ENCODE measurements at places on chromosomes 7 and 10. TPM values are rescaled to one million over a fixed set of nuclear protein-coding genes. Genes with fewer than 3 reads are reported as not detected.

The SPRN gene
- total RNA-seq: 0.48 TPM

The LOXL4 gene
- 1.7 TPM for total RNA-seq

DNA sequence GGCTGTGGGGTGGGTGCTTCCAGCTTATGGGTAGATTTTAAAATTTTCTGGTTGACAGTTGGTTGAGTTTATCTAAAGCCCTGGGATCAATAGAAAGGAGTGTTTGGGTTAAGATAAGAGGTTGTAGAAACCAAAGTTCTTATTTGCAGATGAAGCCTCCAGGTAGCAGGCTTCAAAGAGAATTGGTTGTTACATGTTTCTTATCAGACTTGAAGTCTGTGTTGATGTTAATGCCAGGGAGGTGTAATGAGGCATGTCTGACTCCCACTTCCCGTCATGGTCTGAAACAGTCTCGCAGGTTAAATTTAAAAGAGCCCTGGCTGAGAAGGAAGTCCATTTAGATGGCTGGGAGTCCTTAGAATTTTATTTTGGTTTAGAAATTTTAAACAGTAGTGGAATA is 165.2 kb upstream of the TMEM72 start:
- H3K27ac ChIP-seq: no peak overlapping the region
- no peak for DNase-seq
- no peaks in the 10 kb centered on the region for H3K36me3 ChIP-seq
- H3K4me1 ChIP-seq: no peaks in the 10 kb centered on the region

GRCh38 chr10:76738991-76739390 is 898.6 kb downstream of the KCNMA1 start:
- no peak overlapping the region for H3K4me3 ChIP-seq
- no peaks in the 10 kb centered on the region for H3K27me3 ChIP-seq
- no peak overlapping the region for H3K27ac ChIP-seq
- H3K4me1 ChIP-seq: peaks cover 7% of the 10 kb centered on the region
- H3K36me3 ChIP-seq: no peaks in the 10 kb centered on the region
- no peak for DNase-seq

DNA sequence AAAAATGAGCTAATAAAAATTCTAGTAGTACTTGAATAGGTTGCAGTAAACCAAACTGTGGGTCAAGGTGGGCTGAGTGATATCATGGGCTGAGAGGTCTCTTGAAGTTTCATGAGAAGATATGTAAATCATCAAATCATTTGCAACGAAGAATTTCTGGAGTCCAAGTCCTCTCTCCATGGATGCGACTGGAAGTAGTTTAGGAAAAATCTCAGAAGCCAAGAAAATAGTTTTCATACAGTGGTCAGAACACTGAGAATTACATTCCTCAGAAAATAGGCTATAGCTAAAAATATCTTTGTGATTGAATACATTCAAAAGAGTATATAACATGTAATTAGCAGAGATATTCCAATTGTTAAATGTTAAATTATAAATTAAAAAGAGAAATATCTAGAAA is 3.6 kb upstream of the IFIT1 start:
- no peaks in the 10 kb centered on the region for H3K27me3 ChIP-seq
- H3K4me3 ChIP-seq: no peak overlapping the region
- no peak for DNase-seq
- H3K27ac ChIP-seq: peak overlapping the region; percentile 62

DNA sequence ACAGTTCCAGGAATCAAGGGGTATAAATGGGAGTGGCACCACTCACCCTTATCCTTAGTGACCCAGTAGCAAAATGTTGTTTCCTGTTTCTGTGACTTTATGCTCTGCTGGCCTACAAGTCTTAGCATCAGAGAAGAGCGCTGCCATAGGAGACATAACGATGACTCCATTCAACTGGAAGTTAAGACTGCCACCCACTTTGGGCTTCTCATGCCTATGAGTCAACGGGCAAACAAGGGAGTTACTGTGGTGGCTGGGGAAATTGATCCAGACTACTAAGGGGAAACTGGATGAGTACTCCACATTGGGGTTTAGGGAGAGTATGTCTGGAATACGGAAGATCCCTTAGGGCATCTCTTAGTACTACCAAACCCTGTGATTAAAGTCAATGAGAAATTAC is 40.6 kb upstream of the PIK3CG start:
- H3K27ac ChIP-seq: no peak overlapping the region
- no peak for DNase-seq
- no peak overlapping the region for H3K4me3 ChIP-seq

DNA sequence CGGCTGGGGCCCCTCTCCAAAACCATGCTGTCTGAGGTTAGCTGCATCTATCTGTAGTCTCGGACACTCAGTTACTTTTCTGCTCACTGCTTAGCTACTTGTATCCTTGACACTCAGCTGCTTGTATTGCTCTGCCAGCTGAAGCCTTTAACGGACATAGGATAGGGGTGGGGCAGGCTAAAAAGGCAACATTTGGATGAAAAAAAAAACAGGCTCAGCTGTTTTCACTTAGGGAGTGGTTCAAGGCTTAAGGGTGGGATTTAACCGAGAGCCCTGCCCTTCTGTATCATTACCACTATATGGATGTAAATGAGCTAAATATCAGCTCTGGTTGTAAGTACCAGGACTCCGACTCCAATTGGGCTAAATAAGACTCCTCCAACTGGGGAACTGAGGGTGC is 28.6 kb downstream of the LSMEM1 start:
- H3K4me1 ChIP-seq: peaks cover 6% of the 10 kb centered on the region
- H3K27ac ChIP-seq: no peak overlapping the region
- H3K4me3 ChIP-seq: no peak overlapping the region

DNA sequence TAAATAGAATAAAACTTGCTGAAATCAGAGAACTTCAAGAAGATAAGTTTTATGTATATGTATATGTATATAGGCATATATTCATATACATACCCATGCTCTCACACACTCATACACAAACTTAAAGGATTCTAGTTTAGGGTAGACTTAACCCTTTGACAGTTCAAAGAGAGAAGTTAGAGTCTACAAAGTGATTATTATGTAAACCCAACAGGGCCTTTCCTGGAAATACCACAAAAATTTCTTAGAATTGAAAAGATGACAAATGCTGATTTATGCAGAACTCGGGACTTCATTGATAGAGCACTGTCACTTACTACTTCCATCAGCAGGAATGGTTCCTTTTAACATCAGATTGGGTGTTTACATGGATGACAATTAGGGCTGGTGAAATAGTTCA is 763.5 kb downstream of the AUTS2 start:
- peaks cover 9% of the 10 kb centered on the region for H3K36me3 ChIP-seq
- no peak overlapping the region for H3K4me3 ChIP-seq
- no peaks in the 10 kb centered on the region for H3K4me1 ChIP-seq
- no peaks in the 10 kb centered on the region for H3K27me3 ChIP-seq
- no peak for DNase-seq

The CARD11 gene
- 0.59 TPM for total RNA-seq

The ZWINT gene
- total RNA-seq: 109 TPM

GRCh38 chr10:101222683-101223273 is 6.5 kb downstream of the LBX1 start:
- no peak for DNase-seq
- peaks cover 98% of the 10 kb centered on the region for H3K27me3 ChIP-seq
- no peaks in the 10 kb centered on the region for H3K36me3 ChIP-seq
- no peak overlapping the region for H3K27ac ChIP-seq

DNA sequence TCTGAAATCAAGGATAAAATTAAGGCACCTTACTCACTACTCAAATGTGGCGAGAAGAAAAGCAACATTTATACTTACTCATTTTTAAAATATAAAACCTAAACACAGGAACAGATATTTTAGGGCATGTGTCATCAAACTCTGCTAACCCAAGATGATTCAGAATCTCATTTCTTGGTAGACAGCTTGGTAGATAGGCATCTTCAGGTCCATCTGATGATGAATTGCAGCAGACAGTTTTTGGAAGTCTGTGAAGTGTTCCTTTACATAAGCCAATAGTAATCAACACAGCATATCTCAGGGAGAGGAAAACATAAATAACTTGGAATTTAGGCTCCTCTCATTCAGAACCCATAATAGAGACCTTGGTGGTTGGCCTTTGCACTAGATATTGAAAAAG is 3.4 kb downstream of the HIPK2 start:
- no peak for DNase-seq
- H3K27ac ChIP-seq: no peak overlapping the region
- H3K36me3 ChIP-seq: no peaks in the 10 kb centered on the region
- H3K4me1 ChIP-seq: peaks cover 61% of the 10 kb centered on the region

DNA sequence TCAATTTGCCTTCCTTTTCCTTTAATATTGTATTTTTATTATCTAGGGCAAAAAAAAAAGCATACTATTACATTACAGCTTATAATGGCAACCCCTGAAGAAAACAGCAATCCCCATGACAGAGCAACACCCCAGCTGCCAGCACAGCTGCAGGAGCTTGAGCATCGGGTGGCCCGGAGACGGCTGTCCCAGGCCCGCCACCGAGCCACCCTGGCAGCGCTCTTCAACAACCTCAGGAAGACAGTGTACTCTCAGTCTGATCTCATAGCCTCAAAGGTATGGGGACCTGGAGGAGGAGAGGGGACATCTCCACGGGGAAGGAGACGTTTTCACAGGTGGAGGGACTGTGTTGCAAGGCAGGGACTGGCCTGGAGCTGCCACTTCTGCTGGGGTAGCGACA is 6.8 kb downstream of the STRA8 start:
- no peaks in the 10 kb centered on the region for H3K36me3 ChIP-seq
- H3K4me1 ChIP-seq: peaks cover 4% of the 10 kb centered on the region
- H3K27ac ChIP-seq: no peak overlapping the region
- H3K27me3 ChIP-seq: peaks cover 3% of the 10 kb centered on the region
- no peak for DNase-seq
- no peak overlapping the region for H3K4me3 ChIP-seq

The ASB10 gene
- not detected for total RNA-seq

GRCh38 chr7:112422842-112423496 is 27.3 kb upstream of the IFRD1 start:
- no peak for DNase-seq
- no peak overlapping the region for H3K4me3 ChIP-seq
- H3K27ac ChIP-seq: peak overlapping the region; percentile 31
- H3K4me1 ChIP-seq: peaks cover 48% of the 10 kb centered on the region

- peaks cover 3% of the 10 kb centered on the region for H3K27me3 ChIP-seq
- H3K36me3 ChIP-seq: no peaks in the 10 kb centered on the region
- DNase-seq: no peak
- no peak overlapping the region for H3K27ac ChIP-seq
Observed at GRCh38 chr7:116857052-116857451, 5.3 kb upstream of the CAPZA2 start.

DNA sequence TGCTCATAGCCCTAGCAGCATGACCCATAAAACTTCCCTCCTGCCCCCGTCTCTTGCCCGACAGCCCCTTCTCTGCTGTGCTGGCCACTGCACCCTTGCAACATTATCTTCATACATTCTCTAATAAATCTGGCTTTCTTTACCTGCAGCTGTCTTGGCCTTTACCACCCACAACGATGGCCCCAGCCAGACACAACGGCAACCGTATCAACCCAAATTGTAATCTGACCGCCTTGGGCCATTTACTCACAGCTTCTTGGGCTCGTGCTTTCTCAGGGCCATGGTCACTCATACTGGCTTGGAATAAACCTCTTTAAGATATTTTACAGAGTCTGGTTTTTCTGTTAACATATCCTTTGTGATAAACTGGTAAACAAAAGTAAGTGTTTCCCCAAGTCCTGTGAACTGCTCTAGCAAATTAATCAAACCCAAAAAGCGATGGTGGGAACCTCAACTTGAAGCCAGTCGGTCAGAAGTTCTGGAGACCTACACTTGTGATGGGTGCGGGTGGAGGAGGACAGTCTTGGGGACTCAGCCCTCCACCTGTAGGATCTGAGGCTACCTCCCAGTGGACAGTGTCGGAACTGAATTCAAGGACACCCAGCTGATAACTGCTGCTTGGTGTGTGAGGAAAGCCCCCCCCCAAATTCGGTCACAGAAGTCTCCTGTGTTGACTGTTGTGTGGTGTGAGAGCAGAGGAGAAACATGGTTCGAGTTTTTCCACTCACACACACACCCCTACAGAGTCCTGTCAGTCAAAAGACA is 87.6 kb upstream of the ATP6V0A4 start:
- no peaks in the 10 kb centered on the region for H3K27me3 ChIP-seq
- H3K36me3 ChIP-seq: peaks cover 4% of the 10 kb centered on the region
- no peak for DNase-seq
- no peak overlapping the region for H3K27ac ChIP-seq
- H3K4me3 ChIP-seq: no peak overlapping the region
- H3K4me1 ChIP-seq: peaks cover 29% of the 10 kb centered on the region

GRCh38 chr7:74197449-74198124 is 12.2 kb upstream of the LAT2 start:
- H3K27ac ChIP-seq: no peak overlapping the region
- H3K36me3 ChIP-seq: peaks cover 2% of the 10 kb centered on the region
- DNase-seq: no peak
- H3K4me3 ChIP-seq: no peak overlapping the region

DNA sequence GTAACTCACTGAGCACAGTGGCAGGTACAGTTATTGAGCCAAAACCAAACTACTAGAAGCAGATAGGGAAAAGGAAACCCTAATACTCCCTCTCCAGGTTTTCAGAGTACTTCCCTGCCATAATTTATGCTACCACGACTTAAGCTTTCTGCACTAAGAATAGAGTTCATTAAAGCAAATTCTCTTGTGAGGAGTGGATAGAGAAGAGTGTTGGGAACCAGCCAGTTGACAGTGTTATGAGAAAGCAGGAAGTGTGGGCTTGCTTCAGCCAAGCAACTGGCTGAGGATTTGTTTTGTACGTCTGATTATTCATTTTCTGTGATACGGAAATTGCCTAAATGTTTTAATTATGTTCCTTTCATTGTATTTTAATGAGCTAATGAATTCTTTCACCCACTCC is 280.5 kb downstream of the KIF20B start:
- no peak overlapping the region for H3K27ac ChIP-seq
- DNase-seq: no peak
- H3K36me3 ChIP-seq: no peaks in the 10 kb centered on the region
- H3K27me3 ChIP-seq: peaks cover 10% of the 10 kb centered on the region
- peaks cover 4% of the 10 kb centered on the region for H3K4me1 ChIP-seq

- H3K27ac ChIP-seq: peak overlapping the region; percentile 19
- H3K4me3 ChIP-seq: peak overlapping the region; percentile 34
- DNase-seq: peak; percentile 53
- no peaks in the 10 kb centered on the region for H3K27me3 ChIP-seq
- H3K4me1 ChIP-seq: peaks cover 67% of the 10 kb centered on the region
- no peaks in the 10 kb centered on the region for H3K36me3 ChIP-seq
Observed at GRCh38 chr7:105643384-105643783, 62.1 kb upstream of the EFCAB10 start.

The HIBADH gene
- total RNA-seq: 15.7 TPM

All from neural crest cell (in vitro differentiated cells).